NB4 (cell line): ENCODE measurements at places on chromosomes 4 and X.

DNA sequence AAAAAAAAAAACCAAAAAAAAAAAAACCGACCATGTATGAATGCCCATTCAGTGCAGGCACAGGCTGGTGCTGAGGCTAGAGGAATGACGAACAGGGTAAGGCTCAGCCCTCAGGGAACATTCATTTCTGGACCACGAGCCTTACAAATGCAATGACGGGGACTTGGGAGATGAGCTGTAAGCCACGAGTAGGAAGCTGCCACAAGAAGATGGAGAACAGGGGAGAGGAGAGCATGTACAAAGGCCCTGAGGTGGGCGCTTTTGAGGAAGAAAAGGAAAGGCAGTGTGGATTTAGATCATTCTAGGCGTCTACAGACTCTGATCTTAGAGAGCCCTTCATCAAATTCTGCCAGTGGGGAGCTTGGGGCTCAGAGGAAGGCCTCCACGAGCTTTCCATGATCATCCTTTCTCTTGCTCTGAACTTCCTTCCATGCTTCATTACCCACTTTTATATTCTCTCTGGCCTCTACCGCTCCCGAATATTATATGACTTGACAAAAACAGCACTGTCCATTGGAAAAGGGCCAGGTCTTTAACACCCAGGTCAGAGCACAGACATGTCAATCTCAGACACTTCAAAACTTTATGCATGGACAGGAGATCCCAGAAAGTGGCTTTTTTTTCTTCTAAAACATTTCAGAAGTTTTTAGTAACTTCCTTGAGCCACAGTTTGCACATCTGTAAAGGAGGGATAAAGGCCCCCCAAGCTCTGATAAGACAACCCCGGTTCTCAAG, 3.3 kb upstream of the ZNF518B start:
- no peak for DNase-seq

GRCh38 chr4:2289311-2289954, 27.5 kb upstream of the MXD4 start:
- DNase-seq = no peak

GRCh38 chrX:41779030-41779564, 55.1 kb downstream of the GPR82 start:
- DNase-seq = no peak

DNA sequence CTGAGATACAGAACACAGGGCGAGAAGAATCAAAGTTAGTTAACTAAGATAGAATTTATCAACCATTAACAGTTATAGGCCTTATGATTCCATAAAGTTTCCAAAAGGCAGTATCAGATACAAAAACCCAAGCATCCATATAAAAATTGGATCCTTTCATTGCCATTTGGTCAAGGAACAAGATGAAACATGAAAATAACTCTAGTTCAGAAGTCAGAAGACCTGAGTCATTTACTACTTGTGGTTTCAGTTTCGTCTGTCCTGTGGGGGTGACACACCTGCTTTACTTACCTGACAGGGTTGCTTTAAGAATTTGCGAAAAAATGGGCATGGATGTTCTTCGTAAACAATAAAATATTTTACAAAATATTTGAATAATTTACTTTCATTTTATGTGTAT, 130.8 kb downstream of the ANAPC10 start:
- DNase-seq = no peak

DNA sequence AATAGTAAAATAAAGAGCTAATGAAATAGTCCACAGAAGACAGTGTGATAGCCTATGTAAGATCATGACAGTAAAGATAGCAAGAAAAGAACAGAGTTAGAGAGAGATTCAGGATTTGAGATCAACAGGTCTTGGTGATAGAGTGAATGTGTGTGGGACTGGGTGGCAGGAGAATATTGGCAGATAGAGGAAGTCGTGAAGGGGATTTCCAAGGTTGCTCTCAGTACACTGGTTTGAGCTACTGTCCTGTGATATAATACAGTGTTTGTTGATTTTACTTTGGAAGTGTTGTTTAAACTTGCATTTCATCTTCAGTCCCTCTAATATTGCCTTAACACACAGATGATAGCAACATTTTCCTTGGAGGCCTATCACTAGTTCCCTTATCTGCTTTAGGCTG, 44.1 kb downstream of the DTHD1 start:
- peak; percentile 63 for DNase-seq

DNA sequence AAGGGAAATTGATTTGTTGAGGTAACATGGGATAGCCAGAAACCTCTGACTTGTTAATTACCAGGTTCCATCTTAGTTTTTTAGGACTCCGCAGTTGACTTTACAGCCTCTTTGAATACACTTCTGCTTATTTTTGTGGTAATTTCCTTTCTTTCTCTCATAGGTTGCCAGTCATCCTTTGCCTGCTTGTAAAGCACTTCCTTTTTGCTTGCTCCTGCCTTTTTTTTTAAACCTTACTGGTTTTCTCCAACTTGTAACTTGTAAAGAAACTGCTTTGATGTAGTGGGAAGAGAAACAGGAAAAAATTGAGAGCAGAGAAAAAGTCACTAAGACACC, 2.6 kb downstream of the PGK1 start:
- DNase-seq = no peak

- peak; percentile 25 for DNase-seq
These were observed 101.2 kb downstream of the SMIM20 start for GRCh38 chr4:26015133-26015651.

GRCh38 chrX:79645749-79646148, 278.6 kb upstream of the ITM2A start:
- DNase-seq = no peak

DNA sequence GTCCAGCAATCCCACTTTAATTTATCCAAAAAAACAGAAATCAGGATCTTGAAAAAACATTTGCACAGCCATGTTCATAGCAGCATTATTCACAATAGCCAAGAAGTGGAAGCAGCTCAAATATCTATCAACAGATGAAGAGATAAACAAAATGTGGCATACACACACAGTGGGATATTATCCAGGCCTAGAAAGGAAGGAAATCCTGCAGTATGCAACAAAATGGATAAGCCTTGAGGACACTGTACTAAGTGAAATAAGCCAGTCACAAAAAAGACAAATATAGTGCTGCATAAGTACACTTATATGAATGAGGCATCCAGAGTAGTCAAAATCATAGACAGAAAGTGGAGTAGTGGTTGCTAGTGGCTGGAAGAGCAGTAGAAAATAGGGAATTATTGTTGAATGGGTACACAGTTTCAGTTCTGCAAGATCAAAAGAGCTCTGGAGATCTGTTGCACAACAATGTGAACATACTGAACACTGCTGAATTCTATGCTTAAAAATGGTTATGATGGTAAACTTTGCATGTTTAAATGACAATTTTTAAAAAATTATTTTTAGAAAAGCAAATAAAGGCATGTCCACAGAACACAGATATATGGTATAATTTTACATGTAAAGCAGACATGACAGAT, 25.6 kb downstream of the CHM start:
- DNase-seq = no peak

DNA sequence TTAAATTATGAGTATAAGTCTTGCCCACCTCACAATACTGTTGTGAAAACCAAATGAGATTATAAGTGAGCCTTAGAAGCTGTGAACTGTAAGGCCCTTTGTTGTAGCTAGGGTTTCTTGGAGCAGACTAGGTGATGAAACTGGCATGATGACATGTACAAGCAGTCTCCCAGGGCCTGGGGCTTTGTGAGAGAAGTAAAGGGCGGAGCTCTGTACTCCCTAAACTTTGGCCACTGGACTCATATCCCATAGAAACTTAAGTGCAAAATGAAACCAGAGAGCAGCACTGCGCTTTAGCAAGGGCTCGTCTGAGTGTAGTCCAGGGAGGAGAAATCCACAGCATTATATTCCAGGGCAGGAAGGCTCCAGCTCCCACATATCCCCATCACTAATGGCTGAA, 385.6 kb upstream of the FGF16 start:
- no peak for DNase-seq

DNA sequence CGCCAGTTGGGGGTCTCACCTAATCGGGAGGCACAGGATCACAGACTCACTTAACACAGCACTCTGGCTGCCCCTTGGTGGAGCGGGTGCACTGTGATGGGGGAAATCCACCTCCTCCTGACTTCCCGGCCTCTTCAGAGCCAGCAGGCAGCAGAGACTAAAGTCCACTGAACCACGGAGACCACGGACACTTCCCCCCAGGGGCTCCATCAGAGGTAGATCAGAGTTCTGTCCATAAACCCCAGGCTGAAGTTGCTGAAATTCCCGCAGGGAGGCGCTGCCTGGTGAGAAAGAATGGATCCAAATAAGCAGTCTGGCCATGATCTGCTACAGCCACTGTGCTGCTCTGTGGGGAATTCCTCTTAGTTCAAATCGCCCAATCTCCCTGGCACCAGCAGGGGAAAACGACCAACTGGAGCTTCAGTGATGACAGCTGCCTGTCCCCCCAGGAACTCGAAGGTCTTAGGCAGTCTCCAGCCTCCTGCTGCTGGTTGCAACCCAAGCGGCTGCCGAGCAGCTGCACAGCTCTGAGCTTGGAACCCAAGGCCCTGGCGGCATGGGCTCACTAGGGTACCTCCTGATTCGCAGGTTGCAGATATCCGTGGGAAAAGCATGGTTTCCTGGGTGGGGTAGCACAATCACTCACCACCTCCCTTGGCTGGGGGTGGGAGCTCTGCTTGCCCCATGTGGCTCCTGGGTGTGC, 106.9 kb upstream of the DCAF12L2 start:
- no peak for DNase-seq

GRCh38 chr4:54090804-54091623, 8.9 kb upstream of the GSX2 start:
- no peak for DNase-seq

GRCh38 chr4:74481891-74482609, 37.1 kb downstream of the AREG start:
- DNase-seq = no peak

DNA sequence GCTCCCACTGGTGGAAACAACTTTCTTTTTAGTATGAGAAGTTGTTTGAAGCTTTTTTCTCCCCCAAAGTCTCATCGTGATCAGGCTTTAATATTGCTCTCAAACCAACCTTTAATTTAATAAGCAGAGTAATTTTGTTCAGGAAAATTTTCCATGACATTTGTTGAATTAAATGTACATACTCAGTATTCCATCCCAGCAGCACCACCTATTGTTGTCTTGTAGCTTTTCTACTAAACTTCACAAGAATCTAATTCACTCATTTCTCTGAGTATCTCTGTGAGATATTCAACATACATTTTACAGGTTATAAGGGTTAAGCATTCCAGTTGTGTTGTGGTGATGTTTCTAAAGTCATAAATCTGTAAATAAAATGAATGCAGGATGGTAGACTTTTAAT, 218.3 kb upstream of the HAND2 start:
- no peak for DNase-seq

GRCh38 chr4:15675356-15675755, 6.3 kb upstream of the FAM200B start:
- no peak for DNase-seq

GRCh38 chrX:31670245-31670644, 598.4 kb upstream of the FTHL17 start:
- DNase-seq = no peak

- no peak for DNase-seq
These were observed 45.1 kb downstream of the TBC1D9 start for GRCh38 chr4:140710908-140711622.
